ENCODE measurements at places on chromosomes 1 and 21.

GRCh38 chr1:107570768-107571167, 394.2 kb downstream of the VAV3 start:
- no peak for DNase-seq

- DNase-seq: no peak
These were observed 113.6 kb upstream of the TIAM1 start for GRCh38 chr21:31457675-31458074.

DNA sequence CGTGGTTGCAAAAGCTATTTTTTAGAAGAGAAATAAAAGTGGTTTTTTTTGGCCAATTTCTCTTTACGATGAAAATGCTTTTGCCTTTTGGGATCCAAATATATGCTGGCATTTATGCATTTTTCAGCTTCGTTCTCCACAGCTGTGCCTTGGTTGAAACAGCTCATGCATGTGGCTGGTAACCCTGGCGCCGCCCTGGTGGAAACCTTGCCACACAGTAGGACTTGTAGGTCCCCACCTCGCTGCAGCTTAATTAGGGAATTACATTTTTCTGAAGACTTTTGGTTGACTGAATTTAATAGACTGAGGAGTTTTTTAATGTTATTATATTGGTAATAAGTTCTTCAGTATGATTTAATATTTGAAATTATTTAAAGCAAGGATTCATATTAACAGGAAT, 12.7 kb upstream of the PCP4 start:
- DNase-seq: no peak

DNA sequence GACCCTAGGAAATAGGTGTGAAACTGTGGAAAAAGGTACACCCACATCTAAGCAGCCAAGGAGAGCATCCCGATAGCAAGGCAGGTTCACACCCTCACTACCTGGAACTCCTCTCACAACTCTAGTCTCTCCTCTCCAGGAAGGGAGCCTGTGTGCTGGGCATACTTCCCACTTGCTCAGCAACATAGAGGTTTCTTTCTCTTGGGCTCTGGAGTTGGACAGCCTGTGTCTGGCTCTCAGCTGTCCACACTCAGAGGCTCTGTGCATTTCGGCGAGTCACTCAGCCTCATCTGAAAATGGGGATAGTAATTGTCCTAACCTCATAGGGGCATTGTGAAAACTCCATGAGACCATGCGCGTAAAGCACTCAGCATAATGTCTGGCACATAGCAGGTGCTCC, 29.6 kb upstream of the VWA5B1 start:
- no peak for DNase-seq

DNA sequence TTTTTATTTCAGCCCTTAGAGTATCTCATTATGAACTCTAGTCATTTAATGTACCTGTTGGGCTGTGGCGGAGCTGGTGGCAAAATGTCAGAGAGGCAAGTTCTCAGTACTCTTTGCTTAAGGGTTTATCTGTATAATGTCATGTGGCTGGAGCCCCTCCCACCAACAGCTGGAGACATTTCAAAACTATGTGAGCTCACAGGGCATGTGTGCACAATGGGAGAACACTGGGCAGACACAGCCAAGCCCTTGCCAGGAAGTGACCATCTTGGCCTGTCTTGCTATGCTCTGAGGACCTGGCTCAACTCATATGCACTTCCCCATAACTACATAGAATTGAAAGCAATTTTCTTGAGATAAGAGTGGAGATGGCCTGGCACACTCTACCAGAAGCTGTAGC, 296.4 kb downstream of the PTPRU start:
- no peak for DNase-seq

DNA sequence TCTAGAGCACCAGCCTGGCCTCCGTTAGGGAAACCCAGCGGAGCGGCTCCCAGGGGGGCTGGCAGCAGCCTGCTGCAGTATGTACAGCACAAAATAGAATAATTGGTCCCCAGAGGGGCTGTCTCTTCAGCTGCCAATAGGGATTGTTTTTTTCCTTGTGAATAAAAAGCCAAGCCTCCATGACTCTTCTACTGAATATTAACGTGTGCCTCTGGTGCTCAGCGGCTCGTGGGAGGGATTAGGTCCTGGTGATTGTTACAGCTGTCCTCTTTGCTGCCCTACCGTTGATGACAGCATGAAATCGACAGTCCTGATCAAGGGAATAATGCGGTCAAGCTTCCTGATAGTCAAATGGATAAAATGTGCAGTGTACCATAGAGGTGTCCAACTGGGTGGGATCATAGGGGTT, 190.7 kb upstream of the RUNX1 start:
- DNase-seq: no peak

DNA sequence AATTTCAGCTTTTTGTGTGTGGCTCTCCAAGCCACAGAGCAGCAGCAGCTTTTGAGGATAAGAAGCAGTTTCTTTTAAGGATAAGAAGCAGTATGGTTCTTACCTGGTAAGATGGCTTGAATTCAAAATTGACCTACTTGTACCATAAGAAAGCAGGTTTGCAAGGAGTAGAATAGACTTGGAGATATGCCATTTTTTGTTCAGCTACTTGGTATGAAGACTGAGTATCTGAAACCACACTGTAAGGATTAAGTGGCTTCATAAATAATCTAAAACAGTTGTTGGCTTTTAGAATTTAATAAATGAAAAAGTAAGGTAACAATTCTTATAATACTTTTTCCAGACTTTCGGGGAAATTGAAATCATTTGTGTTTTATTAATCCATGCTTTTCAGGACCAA, 74.2 kb downstream of the ATF6 start:
- no peak for DNase-seq

DNA sequence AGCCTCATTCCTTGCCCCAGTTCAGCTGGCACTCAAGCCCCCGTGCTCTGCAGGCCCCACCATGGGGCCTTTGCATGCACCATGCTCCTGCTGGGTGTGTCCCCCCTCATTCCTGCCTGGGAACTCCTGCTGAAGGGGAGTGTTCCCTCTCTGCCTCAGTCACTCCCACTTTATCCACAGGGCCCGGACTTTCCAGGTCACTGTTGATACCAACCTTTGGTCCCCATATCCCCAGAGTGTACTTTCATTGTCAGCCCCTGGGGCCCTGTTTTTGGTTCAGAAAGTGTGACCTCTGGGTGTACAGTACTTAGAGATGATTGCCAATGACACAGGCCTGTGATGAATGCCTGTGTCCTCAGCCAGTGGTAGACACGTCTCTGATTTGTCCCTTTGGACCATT, 2.9 kb downstream of the TTC22 start:
- no peak for DNase-seq

GRCh38 chr1:206478746-206479145, 8.5 kb downstream of the IKBKE start:
- DNase-seq: no peak

- DNase-seq: peak; percentile 83
These were observed 39.5 kb upstream of the DIPK1A start for GRCh38 chr1:93000751-93001175.

DNA sequence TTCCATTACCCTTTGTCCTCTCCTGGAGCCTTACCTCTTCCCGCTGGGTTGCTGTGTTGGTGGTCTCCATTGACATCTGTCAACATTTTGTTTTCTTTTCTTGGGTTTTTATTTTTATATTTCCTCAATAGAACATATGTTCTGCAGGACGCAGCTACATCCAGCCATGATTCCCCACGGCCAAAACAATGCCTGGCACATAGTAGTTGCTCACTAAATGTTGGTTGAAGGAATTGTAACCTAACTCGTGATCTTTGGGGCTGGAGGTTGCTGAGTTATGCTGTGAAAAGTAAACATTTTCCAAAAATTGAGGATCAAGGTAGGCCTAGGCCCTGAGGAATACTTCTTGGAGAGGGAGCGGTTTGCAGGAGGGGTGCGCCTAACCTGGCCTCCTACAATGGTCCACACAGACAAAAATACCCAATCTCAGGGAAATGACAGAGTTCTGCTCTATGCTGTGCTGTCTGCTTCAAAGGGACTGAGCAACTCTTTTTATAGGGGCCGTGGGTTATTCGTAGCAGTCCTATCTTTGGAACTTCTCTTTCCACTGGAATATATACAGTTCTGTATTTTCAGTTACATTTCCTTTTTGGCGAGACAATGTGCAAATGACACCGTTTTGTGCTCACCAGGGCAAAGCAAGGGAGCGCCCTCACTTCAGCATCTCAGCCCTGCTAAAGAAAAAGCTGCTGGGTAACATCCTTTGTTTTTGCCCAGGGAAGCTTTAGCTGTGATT, 1.4 kb downstream of the PDPN start:
- no peak for DNase-seq

DNA sequence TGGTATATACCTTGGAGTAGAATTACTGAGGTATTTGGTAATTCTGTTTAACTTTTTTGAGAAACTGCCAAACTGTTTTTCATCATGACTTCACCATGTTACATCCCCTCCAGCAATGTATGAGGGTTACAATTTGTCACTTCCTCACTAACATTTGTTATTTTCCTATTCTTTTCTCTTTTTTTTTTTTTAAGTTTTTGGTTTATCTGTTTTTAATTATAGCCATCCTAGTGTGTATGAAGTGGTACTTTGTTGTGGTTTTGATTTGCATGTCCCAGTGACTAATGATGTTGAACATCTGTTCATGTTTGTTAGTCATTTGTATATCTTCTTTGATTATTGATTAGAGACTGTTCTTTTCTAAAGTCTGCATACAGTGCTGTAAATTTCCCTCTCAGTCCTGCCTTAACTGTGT, 147.3 kb downstream of the HS2ST1 start:
- DNase-seq: no peak

DNA sequence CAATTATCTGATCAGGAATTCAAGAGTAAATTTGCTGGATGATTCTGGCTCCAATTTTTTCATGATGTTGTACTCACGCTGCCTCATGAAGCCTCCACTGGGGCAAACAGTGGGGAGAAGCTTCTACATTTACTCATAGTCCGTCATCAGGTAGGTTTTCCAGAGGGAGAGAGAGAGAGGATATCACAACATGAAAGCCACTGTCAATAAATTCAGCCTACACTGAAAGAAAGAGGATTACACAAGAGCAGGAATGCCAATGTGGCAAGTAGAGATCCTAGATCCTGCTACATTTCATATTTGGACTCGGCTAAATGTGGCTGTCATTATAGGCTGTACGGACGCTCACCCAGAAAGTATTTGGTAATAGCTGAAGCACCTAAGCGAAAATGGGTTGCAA, 819.9 kb downstream of the BRINP3 start:
- DNase-seq: no peak

GRCh38 chr1:93798291-93798690, 80.7 kb downstream of the DNTTIP2 start:
- DNase-seq: peak; percentile 45

- DNase-seq: no peak
These were observed 1.2 kb upstream of the ATF3 start for GRCh38 chr1:212607206-212607912.

GRCh38 chr1:201181726-201182125, 8.9 kb upstream of the IGFN1 start:
- DNase-seq: no peak

DNA sequence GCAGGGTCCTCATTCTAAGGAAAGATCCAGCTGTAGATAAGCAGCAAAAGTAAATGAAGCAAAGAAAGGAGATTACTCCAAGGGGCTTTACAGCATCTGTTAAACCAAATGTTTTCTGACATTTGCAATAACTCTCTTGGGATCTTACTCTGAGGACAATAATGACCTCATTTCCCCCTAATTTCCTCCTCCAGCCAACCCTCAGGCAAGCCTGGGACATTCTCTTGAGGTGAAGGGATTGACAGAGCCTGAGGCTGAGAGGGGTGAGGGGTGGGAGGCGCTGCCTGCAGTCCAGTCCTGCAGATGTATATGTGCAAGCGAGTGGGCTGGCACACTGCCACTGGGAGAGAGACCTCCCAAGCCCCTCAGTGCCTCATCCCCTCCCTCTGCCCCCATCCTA, 40.5 kb upstream of the NEK2 start:
- no peak for DNase-seq

- no peak for DNase-seq
These were observed 163.9 kb downstream of the LRRC40 start for GRCh38 chr1:70041317-70042045.

- DNase-seq: peak; percentile 60
These were observed 66.2 kb upstream of the RNPC3 start for GRCh38 chr1:103459346-103459745.

GRCh38 chr1:198680174-198680875, 41.5 kb downstream of the PTPRC start:
- no peak for DNase-seq

GRCh38 chr1:183218971-183219615, 33.0 kb downstream of the LAMC2 start:
- no peak for DNase-seq

DNA sequence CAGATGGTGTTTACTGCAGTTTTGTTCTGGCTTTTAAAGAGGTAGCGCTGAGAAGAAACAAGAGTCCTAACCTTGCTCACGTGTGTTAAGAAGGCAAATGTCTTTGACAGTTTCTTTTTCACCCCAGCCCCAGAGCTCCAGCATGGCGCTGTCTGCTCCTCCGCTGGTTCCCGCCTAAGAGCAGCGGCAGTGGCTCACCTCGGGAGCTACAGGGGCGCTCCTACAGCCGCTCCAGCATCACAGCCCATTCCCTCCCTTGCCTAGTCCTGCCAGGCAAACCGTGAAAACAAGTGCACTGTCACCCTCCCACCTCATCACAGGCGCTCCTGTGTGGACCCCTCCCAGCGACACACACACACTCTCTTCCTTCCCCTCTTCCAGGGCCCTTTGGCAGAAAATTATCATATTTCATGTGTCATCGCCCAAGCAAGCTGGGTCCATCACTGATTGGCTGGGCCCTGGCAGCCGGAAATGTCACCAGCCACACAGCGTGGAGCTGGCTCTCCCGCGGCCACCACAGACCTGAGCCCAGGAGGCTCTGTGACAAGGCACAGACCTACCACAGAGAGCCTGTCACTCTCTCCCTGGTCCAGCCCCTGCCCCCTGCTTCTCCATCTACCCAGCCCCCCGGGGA, 1.2 kb upstream of the HIVEP3 start:
- DNase-seq: no peak

GRCh38 chr21:46181953-46182547, 2.2 kb downstream of the SPATC1L start:
- no peak for DNase-seq

DNA sequence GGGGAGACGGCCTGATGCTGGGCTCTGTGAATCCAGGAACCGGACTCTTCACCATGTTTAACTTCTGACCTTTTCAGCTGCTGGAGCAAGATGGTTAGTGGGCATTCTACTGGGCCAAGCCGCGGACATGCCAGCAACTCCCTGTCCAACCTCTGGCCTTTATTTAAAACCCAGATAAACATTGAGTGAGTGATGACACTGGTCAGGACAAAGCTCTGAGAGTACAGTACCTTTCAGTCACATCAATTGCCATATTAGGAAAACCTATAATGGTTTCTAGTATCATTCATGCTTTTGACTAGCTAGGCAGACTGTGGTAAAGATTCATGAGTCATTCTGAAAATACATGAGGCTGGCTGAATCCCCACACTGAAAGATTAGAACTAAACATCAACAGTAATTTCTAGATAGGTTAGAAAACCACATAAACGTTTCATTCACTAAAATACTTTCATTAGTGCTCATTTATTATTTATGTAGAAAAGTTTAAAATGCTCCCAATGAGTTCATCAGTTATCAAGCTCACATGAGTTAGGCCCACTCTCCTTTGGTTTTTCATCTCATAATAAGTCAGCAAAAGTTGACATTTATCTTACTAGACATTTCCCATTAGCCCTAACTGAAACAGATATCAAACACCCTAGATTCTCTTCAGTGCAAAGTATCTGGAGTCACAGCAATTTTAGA, 7.1 kb upstream of the ACTA1 start:
- no peak for DNase-seq
